NCI-H1436 (cell line): ENCODE measurements at places on chromosomes 6 and 20.

DNA sequence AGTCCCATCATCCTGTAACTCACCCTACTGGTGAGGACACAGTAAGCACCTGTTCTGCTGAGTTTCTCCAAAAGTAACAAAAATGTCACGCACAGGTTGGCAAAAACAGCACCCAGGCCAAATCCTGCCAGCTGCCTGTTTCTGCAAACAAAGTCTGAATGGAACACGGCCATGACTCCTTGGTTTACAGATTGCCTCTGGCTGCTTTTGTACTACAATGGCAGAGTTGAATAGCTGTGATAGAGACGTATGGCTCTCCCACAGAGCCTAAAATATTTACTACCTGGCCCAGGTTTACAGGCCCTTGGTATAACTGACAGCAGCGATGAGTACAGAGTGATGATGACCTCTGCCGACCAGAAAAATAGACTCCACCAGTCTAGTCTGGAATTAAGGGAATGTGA, 52.6 kb downstream of the CNKSR3 start:
- DNase-seq = peak; percentile 22

DNA sequence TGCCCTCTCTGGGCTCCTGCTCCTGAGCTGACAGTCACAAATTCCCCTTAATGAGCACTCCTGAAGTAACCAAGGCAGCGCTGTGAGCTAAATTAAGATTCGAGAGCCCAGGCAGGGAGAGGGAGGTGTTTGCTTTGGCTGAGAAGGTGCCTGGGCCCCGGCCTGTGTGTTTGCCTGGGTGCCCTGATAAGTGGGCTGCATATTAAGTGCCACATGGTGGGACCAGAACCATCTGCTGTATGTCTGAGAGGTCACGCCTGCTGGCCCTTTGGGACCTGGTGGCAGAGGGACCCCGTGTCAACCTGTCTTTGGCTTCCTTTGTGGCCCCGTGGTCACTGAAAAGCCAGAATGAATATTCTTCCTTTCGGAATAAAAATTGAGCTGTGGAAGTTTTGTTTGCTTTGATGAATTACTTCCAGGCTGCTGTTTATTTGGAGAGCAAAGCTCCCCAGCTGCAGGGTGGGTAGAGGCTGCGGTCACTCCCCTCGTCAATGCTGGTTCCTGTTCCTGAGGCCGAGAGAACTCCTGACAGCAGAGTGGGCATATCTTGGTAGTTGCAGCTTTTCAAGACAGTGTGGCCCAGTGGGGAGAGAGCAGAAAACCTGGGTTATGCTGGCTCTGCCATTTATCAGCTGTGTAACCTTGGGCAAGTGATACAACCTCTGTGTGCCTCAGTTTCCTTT, 17.5 kb upstream of the KCNK16 start:
- DNase-seq = peak; percentile 83

DNA sequence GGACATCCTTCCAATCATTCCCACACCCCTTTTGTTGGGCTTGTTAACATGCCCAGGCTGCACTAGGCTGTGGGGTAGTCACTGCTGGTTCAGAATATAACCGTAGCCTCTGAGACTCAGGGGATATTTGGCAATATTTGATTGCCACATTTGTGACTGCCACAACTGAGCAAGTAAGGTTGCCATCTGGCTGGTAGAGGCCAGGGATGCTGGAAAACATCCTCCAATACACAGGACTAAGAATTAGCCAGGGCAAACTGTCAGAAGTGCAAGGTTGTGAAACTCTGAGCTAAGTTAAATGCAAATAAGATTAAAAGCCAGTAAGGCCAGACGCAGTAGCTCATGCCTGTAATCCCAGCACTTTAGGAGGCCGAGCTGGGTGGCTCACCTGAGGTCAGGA, 112.0 kb downstream of the ZMYND8 start:
- DNase-seq = no peak

DNA sequence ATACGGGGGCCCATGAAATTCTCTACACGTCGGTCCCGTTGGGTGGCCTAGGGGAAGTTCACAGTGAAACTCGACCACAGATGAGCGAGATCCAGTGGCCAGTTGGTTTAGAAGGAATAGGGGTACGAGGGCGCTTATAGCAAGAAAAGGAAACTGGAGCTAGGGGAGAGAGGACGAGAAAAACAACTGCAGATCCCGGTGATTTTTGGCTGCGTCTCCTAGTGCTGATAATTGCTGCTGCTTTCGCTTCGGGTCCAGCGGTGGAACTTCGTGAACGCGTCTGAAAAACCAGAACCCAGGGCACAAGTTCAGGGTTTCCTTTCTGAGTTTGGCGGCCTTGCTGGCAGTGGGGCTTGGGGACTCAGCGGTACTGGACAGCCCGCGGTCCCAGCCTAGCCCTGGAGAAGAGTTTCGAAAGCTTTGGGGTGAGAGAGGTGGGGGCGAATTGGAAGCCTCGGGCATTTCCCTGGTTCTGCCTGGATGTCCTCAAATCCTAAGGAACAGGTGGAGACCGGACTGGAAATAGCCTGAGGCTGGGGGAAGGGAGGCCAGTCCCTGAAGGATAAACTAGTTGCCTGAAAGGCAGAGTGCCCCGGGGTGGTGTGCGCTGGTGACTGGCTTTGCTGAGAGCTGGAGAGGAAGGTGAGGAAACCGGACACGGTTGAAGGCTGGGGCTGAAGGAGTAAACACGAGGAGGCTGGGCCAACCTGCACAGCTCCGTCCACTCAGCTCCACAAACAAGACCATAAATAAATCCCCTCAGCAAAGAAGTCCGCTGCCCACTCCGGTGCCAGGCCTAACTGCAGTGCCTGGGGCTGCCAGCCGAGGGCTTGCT, 793 bp downstream of the GMPR start:
- no peak for DNase-seq

- DNase-seq = no peak
Measured at GRCh38 chr6:125853168-125853567, 62.4 kb downstream of the NCOA7 start.

- DNase-seq = no peak
Measured at GRCh38 chr20:50721881-50722281, 9.5 kb upstream of the PARD6B start.

DNA sequence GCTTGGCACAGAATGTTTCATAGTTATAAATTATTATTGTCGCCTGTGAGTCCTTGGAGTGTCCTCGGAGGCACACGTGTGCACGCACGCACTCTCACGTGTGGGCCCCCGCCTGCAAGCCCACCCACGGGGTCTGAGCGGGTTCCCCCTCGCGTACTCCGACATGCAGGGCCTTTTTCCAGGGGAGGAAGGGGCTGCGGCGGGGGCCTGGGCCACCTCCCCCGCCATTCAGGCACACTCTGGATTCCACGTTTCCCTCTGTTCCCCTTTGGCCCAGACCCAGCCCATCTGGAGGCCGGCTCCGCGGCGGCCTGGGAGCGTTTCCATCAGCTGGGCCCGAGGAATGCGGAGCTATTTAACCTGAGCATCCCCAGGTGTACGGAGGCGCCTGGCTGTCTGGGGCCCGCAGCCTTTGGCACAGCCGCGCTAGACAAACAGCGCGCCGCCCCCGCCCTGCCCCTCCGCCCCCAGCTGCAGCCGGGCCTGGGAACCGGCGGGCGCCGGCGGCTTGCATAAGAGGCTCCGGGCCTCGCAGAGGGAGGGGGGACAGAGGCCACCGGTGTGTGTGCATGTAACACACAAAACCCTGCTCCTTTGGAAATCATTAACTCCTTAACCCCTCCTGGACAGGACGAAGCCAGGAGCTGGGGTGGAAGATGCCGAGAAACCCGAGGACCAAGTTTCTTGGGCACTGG, 3.3 kb downstream of the ID1 start:
- peak; percentile 79 for DNase-seq

DNA sequence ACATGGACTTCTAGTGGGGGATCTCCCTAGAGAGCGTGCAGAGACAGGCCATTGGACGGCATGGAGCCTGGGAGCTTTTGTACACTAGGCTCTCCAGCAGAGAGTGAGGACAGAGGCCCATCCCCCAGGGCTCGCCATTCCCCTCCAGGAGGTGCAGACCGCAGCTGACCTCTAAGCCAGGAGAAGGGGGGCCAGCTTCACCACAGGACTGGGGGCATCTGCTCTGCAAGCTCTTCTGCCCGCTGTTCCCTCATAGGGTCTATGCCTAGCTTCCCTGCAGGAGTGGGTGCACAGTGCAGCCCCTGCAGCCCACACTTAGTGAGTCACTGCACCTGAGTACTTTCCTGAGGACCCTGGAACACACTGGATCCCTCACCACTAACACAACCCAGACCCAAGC, 94.4 kb downstream of the FHL5 start:
- DNase-seq = no peak

- DNase-seq = no peak
Measured at GRCh38 chr6:89082486-89082891, 1.9 kb downstream of the PNRC1 start.

DNA sequence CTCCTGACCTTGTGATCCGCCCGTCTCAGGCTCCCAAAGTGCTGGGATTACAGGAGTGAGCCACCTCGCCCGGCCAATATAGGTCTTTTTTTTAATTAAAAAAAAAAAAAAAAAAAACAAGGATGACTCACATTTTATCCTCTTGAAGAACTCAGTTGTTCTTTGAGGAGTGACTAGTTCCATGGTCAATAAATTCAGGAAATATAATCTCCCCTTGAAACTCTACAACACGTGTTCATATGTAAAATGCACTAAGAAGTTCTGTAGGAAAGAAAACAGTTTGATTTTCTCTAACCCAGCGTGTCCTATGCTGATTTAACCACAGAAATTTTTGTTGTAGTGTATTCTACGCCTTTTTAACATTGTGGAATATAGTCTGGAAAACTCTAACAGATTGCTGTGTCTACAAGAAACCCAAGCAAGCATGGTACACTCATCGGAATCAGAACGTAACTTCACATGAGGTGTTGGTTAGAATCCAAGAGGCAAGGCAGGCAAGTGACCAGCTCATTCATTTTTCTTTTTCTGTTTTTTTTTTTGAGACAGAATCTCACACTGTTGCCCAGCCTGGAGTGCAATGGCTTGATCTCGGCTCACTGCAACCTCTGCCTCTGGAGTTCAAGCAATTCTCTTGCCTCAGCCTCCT, 79.0 kb upstream of the ZNF217 start:
- DNase-seq = no peak

DNA sequence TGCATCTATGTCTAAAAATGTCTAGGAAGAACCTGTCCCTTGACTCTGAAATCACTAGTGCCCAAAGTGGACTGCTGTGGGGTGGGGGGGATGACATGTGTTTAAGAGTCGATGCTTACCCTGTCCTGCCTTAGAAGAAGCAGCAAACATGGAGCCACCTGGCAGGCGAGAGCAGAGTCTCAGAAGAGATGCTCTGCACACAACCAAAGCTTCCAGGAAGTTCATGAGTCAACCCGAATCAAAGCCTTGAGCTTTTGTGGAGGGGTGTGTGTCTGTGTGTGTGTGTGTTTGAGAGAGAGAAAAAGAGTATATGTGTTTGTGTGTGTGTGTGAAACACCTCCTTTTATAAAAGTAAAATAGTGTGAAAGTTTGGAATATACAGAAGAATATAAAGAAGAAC, 269.9 kb downstream of the ALDH8A1 start:
- DNase-seq = no peak

GRCh38 chr6:142332393-142333098, 30.7 kb downstream of the ADGRG6 start:
- DNase-seq = no peak
